ENCODE measurements at places on chromosomes 12 and 14.

DNA sequence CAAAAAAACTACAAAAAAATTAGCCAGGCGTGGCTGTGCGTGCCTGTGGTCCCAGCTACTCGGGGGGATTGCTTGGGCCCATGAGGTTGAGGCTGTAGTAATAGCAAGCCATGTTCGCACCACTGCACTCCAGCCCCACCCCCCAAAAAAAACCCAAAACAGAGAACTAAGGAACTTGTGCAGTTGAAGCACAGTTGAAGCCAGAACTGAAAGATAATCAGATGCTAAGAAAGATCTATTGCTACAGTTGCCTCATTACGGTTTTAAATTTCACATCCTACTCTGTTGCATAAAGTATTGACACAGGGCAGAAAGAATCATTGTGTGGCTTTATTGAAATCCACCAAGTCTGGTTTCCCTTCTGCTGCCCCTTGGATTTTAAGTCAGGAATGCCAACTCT, 3.8 kb downstream of the CS start:
- no peak for DNase-seq

DNA sequence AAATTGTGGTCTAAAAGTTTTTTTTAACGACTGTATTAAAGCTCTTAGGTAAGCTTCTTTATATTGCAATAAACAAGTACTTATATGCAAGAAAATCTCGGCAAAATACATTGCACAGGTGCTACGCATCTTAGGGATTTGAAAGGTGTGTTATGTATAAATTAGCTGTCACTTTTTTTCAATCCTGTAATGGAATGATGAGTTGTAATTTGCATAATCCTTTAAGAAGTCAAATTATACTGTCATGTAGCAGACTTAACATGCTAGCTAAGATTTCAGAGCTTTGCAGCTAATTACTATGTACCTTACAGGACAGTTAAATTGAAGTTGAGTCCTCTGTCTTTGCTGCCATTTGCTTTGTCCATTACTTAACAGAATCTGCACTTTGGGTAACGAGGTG, 117.5 kb downstream of the NPAS3 start:
- DNase-seq, result peak; percentile 14

GRCh38 chr14:103073367-103073875, 10.6 kb upstream of the LBHD2 start:
- no peak for DNase-seq

GRCh38 chr14:59363531-59364226, 101.5 kb downstream of the GPR135 start:
- no peak for DNase-seq

DNA sequence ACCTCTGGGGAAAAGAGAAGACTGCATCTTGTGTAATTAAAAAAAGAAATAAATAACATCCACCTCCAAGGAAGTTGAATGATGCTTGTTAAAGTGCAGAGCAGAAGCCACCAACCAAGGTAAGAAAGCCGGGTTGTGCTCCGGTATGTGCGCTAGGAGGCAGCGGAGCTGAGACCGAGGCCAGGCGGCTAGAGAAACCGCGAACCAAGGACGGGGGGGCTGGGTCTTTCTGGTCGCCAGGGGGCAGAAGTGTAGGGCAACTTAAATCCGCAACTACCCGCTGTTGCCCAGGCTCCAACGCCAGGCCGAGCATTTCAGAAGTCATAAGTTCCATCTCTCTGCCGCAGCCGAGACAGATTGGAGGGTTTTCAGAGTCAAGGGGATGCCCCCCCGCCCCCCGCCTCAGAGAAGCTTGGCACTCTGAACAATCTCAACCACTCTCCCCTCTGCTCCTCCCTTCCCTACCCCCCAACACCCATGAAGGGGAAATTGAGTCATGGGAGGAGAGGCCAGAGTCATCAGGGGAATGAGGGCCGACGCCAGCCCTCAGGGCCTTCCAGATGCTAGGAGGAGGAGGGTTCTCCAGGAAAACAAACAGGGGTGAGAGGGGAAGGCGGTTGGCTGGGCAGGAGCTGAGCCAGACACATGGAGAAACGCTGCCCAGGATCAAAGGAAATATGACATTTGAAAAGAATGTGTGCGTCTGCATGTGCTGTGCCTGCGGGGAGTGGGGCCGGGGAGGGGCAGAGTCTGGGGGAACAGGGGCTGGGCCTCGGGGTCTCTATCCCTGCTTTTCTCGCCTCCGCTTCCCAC, 2.2 kb upstream of the NFATC4 start:
- peak; percentile 86 for DNase-seq

- no peak for DNase-seq
These were observed 704.2 kb upstream of the TMEM132C start for GRCh38 chr12:127562816-127563215.

- DNase-seq, result no peak
These were observed 4.2 kb downstream of the PLEKHG3 start for GRCh38 chr14:64708148-64709004.
